Right forelimb (tissue), 1 donor: ENCODE measurements at places on chromosomes 16 and 17.

DNA sequence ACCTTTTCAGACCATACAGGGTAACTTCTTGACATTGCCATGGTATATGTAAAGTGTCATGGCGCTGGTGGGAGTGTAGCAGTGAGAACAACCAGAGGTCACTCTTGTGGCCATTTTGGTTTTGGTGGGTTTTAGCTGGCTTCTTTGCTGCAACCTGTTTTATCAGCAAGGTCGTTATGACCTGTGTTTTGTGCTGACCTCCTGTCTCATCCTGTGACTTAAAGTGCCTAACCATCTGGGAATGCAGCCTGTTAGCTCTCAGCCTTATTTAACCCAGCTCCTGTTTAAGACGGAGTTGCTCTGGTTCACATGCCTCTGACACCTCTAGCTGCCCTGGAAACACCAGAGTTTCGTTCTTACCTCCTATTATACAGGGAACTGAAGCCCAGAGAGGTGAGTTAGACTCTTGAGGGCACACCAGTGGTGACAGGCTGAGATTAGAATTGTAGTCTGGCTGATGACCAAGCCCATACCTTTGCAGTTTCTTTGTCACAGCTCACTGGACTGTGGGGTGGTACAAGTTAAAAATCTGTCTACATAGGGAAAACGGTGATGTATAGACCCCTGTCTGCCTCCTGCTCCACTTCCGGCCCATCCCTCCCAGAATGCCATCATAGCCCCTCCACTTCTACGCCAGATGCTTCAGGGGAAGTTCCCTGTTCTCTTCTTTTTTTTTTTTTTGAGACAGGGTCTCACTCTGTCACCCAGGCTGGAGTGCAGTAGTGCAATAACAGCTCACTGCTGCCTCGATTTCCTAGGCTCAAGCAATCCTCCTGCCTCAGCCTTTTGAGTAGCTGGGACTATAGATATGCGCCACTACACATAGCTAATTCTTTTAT is 21.0 kb downstream of the KSR1 start:
- DNase-seq = no peak

DNA sequence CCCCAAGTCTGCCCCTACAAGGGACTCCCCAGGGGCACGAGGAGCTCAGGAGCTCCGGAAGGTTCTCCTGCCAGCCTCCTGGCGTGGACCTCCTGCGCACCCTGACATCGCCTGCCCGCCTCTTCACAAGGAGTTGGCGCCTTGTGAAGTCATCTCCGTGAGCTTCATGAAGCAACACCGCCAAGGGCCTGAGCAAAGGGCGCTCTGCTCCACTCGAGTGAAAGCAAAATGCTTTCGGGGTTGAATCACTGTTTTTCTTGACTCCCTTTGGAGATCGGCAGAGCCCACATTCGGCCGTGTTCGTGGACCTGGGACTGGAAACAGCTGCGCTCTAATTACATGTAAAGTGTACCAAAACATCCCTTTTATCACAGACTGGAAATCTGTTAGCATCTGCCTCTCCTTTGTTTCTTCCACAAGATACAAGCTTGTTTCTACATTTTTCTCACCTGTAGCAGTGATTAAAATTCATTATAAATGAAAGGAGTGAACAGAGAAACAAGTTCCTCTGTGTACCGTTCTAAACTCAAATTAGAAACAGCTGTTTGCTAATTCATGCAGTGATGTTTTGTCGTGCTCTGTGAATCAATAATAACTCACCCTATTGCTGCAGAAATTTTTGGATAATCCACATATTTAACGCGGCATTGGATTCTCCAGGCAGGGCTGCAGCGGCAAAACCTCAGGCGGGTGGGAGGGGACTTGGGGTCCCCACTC is 203.3 kb downstream of the ZNF423 start:
- no peak for DNase-seq

- DNase-seq = no peak
Measured at GRCh38 chr16:54066451-54067105, 220.0 kb downstream of the IRX3 start.

DNA sequence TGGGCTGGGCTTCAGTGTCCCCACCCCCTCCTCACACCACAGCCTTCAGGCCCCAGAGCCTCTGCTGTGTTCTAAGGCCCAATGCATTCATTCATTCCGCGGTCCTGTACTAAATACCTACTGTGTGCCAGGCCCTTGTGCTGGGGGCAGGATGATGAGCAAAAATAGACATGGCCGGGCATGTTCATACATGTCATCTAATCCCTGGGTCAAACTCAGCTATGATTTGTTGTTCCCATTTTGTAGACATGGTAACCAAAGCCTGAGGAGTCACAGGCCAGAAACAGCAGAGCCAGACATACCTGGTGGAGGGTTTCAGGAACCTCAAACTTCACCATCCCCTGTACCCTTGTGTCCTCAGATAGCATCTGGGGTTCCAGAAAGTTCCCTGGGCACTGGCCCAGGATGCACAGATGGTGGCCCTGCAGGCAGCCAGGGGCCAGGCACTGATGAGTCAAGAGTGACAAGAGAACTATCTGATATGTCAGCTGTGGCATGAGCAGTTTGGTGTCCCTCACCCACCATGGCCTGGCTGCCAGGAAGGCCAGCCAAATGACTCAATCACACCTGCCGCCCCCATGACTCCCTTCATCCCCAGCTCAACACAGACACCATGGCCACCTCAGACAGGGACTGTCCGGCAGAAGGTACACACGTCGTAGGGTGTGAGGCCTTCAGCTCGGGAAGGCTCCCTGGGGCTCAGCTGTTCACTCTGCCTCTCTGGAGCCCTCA is 2.7 kb upstream of the RRAD start:
- DNase-seq = no peak

DNA sequence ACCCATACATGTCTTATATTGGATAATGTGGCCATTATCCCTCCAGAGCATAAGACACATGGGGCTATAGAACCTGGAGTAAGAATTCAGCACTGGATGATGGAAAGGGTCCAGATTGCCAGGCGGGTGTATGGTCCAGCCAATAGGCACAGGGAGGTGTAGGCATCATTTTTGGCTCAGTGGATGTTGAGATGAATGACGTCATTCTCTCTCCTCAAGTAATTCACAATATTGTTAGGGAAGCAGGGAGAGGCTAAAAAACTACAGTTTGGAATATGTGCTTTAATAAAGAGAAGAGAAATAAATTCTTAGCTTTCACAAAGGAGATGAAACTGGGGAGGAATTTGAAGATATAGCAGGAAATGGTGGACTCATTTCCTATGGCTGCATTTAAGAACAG is 461.1 kb upstream of the GOT2 start:
- no peak for DNase-seq

DNA sequence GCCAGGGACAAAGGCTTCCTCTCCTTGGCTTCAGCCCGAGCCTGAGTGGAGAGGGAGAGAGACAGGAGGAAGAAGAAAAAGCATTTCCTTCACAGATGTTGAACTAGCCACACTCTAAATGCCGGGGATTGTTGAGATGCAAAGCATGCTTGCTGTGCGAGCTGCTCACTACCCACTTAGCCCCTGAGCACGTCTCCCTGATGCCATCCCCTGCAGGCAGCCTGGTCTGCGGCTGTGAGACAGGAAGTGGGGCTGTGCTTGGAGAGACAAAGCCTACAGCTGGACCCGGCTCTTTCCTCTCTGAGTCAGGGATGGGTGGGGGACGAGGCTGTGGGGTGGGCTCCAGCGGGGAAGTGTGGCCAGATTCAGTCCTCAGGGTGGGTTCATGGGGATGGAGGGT is 13.7 kb downstream of the WNT9B start:
- no peak for DNase-seq

DNA sequence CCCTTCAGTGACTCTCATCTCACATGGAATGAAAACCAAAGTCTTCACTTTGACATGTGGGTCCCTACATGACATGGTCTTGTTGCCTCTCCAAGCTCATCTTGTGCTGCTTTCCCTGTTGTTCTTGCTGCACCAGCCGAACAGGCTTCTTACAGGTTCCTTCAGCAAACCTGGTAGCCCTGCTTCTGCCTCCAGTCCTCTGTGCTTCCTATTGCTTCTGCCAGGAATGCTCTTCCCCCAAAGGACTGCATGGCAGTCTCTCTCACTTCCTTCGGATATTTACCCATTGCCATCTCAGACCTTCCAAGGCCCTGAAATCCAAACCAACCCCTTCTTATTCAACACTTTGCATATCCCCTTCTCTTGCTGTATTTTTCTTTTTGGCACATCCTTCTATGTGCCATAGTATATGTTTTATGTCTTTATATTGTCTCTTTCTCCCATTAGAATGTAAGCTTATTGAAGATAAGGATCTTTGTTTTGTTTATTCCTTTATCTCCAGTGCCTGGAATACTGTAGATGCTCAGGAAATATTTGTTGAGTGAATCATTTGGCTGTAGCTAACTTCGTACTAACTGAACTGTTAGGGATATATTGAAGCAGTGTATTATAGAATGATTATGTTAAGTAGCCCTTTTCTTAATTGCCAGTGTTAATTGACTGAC is 57.9 kb upstream of the SLC12A3 start:
- DNase-seq = no peak
